ENCODE measurements at places on chromosomes 2 and 18.
A peak's percentile ranks its signal among the peaks of the same experiment; 100 is the strongest.

GRCh38 chr2:16348821-16349515 lies 316.7 kb downstream of the CYRIA start:
- no peak for DNase-seq

- DNase-seq = no peak
Observed at GRCh38 chr2:66031236-66031635, 403.7 kb upstream of the MEIS1 start.

DNA sequence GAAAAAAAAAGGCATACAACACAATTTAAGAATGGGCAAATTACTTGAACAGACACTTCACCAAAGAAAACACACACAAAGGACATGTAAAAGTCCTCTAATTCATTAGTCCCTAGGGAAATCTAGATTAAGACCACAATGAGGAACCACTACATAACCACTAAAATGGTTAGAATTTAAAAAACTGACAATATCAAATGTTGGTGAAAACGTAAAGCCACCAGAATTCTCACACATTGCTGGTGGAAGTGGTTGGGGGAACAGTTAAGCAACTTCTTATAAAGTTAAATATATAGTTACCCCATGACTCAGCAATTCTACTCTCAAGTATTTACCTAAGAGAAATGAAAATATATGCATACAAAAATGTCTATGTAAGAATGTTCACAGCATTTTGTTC lies 11.8 kb downstream of the RTN4 start:
- DNase-seq = no peak

- no peak for DNase-seq
Observed at GRCh38 chr2:32061973-32062861, 1.1 kb upstream of the SPAST start.

DNA sequence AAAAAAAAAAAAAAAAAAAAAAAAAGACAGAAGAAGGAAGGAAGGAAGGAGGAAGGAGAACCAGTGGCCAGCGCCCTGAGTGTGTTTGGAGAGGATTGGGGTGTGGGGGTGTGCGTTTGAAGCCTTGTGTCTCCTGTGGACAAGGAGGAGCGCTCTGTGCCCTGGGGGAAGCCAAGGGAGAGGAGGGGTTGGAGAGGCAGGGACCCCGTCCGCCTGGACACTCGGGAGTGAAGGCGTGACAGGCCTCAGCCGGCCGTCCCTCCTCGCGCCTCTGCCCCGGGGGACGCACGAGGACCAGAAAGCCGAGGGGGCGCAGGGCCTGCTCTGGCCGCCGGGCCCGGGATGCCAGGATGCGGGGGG lies 44.9 kb downstream of the SERTAD2 start:
- no peak for DNase-seq

DNA sequence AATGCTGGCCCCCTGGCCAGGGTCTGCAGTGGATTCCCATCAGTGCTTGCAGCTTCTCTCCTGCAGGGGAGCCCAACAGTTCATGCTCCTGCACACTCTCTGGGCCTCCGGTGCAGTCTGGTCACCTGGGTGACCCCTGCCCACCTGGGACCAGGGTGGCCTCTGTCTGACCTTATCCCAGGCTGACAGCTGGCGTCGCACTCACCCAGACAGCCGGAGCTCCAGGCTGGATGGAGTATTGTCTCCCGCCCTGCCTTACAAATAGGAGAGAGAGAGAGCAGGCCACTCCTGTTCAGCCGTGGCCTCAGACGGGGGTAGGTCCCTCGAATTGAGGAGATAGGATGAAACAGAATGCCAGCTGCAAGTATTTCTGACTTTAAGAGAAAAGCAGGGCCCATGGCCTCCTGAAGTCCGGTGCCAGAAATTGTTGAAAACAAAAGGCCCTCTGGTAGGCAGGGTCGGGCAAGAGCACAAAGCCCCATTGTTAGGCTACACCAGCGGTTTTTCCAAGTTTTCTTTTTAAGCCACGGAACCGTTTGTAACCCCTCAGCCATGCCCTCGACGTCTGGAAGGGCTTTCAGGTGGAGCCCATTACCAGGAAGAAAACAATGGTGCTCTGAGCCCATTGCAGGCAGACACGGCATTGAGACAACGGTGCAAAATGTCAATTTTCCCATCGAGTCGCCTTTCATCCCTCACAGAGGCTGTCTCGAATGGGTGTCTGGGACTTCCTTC lies 258.4 kb downstream of the BCL11A start:
- DNase-seq = no peak

DNA sequence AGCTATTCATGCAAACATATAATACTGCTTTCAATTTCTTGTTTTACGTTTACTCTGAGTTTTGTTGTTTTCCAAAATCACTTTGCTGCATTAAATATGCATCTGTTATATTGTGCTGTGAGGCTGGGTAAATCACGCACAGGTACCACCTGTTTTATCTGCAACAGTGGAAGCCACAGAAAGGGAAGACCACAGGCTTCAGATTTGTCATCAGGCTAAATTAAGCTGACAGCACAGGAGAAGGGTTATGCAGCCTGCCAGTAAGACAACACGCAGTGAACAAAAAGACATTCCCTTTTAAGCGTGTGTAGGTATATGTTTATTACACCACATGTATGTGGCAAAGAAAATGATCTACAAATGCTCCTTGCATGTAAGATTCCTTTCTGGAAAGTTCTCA lies 38.2 kb downstream of the ZNF516 start:
- DNase-seq = no peak

- peak; percentile 36 for DNase-seq
Observed at GRCh38 chr2:8268172-8268783, 413.6 kb upstream of the ID2 start.

GRCh38 chr2:38174646-38175423 lies 98.9 kb upstream of the CYP1B1 start:
- DNase-seq = no peak

DNA sequence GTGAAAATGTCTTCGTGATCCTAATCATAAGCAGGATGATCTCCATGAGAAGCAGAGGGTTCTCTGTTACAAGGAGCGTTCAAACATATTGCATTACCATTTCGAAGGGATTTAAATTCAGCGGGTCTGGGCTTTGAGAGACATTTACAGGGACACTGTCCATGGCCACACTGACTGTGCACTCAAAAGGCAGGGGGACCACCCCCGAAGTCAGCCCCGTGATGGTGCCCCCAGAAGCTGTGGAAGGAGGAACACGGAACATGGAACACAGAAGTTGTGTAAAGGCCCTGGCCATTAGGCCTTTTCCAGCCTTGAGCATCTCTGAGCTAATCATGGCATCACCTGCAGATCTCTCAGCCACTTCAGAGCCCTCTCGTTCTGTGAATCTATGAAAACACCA lies 268.4 kb upstream of the MYT1L start:
- no peak for DNase-seq

- DNase-seq = no peak
Observed at GRCh38 chr2:221514305-221515040, 57.6 kb downstream of the EPHA4 start.

DNA sequence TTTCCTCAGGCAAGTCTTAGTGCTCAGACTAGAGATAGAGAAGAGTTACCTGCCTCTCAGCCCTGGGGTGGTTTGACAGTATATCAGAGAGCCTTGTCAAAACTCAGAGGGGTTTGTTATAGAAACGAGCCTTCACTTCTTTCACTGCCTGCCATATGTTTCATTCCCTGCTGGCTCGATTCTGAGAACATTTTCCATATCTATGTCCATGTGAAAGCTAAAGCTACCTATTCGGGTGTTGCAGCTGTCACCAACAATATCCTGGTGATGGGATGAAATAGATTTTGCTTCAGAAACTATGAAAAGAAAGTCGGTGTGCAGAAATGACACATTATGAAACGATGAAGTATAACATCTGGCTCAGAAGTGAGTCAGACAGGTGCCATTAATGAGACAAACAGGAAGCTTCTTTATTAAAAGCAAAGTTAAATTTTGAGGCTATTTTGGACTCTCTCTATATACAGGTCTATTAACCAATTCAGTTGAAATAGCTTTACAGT lies 56.1 kb upstream of the TANK start:
- no peak for DNase-seq

Measured in occipital lobe (tissue), 3 donors.